ENCODE measurements at places on chromosomes 7 and 10.

DNA sequence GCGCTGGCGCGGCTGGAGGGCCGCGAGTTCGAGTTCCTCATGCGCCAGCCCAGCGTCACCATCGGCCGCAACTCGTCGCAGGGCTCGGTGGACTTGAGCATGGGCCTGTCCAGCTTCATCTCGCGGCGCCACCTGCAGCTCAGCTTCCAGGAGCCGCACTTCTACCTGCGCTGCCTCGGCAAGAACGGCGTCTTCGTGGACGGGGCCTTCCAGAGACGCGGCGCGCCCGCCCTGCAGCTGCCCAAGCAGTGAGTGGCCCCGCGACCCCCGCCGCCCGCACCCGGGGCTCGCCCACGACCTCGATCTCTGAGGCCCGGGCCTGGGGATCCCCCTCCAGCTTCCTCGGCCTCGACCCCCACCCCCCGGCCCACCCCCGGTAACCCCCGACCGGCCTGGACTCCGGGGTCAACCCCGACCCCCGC, 537 bp downstream of the FOXK1 start:
- DNase-seq = peak; percentile 37

GRCh38 chr7:85974176-85974575, 669.5 kb upstream of the GRM3 start:
- no peak for DNase-seq

DNA sequence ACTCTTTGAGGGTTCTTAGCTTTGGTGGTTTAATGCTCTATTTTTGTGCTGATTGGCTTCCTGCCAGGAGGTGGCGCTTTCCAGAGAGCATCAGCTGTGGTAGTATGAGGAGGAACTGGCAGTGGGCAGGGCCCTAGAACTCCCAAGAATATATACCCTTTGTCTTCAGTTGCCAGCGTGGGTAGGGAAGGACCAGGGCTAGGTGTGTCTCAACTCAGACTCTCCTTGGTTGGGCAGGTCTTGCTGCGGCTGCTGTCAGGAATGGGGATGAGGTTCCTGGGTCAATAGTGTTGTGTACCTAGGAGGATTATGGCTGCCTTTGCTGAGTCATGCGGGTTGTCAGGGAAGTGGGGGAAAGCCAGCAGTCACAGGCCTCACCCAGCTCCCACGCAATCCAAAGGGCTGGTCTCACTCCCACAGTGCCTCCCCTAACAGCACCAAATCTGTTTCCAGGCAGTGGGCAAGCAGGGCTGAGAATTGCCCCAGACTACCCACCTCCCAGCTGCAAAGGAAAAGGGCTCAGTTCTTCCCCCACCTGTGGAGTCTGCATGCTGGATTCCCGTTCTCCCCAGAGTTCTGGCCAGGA, 191.5 kb downstream of the PHTF2 start:
- peak; percentile 71 for DNase-seq

GRCh38 chr10:52491246-52491995, 177.3 kb downstream of the DKK1 start:
- DNase-seq = no peak

DNA sequence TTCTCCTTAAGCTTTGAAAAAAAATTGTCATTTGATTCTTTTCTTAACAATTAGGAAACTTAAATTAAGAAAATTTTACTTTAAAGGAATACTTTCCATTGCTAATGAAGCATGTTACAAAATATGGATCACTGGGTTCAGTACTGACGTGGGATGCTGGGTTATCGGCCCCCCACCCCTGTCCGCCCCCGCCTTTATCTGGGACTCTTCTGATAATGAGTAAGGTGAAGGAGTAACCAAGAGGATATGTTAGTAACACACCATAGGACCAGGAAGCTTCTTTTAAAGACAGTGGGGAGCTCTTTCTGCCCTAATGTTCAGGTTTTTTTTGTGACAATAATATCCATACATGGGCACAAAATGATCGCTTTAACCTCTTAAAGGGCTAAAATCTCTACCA, 29.7 kb downstream of the BEND7 start:
- DNase-seq = no peak

- DNase-seq = no peak
Observed at GRCh38 chr7:81260152-81260551, 341.3 kb upstream of the SEMA3C start.

- DNase-seq = no peak
Observed at GRCh38 chr7:2279896-2280295, 34.3 kb downstream of the SNX8 start.

GRCh38 chr10:114552050-114552449, 106.0 kb downstream of the ABLIM1 start:
- DNase-seq = no peak

GRCh38 chr7:130114776-130115175, 44.4 kb downstream of the KLHDC10 start:
- DNase-seq = no peak

DNA sequence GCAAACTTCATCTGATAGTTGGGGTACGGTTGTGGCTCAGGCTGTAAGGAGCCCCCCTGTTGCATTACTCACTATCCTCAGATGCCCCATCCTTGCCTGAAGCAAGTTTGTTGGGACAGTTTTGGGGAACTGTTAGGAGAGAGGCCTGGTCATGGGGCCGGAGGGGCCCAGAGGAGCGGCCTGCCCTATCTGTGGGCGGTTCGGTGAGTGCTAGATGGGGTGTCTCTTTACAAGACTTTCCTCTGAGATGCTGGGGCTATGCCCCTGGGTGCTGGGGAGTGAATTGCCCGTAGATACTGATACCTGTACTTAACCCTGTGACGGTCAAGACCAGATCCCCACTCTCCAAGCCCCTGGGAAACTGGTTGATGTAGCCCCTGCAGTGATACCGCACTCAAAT, 12.4 kb downstream of the CUX1 start:
- no peak for DNase-seq

DNA sequence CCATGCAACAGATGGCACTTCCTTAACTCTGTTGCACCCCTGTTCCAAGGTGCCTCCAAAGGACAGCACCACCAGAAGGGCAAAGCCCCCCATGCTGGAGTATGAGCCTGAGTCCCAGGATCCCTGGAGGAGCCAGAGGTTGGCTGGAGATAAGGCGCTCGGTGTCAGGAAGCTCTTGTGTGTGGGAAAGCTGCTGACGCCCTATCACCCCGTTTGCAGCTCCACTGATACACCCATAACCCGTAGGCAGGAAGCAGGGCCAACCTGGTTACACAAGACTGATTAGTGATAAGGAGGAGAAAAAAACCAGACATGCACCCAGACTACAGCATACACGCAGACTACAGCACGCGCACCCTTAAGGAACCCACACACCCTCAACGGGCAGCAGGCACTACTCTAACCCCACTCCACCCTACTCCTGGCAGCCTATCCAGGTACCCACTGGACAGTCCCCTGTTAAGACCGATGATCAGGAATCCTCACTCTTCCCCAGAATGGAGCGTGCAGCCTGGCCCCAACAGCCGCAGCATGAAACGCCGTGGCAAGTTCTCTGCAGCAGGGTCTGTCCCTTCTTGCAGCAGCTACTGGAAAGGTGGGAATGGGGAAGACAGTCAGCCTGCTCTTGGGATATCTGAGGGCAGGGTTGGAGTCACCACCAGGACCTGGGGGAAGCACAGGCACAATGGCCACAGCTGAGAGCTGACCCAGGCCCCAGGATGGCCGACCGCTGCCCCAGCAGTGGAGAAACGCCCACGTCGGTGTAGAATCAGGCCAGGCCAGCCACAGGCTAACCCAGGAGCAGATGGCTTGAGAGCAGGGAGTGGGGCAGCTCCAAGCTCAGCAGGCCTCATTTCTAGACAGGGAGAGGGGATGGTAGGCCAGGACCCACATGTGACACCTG, 38.3 kb upstream of the TUBB8 start:
- DNase-seq = no peak

DNA sequence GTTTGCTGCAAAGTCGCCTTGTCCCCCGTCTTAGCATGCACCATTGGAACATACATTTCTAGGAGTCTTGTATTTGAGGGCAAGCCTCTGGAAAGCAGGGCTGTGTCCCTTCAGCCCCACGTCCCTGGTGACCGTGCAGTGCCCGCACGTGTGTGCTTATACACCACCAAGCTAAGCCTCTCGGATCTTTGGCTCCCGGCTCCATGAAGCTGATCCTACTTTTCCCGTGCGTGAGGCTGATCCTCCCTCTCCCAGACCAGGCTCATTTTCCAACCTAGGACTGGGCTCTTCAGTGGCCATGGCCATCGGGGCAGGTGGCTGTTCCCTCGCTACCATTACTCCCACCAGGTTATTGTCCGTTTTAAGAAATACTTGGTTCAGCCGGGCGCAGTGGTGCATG, 14.3 kb downstream of the MDH2 start:
- no peak for DNase-seq

DNA sequence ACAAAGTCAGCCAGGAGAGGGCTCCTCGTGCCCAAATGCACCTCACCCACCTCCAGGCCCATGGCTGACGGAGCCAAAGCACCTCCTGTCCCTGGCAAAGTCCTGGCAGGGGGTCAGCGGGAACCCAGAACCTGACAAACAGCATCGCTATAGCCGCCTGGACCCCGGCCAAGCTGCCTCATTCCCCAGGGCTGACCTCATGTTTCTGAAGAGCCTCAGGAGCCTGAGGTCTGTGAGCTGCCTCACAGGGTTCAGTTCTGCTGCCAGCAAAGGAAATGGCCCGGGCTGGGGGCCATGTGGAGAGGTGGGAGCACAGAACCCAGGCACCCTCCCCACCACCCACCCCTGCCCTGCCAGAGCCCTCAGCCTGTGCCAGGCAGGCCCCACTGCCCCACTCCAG, 4.2 kb upstream of the NANOS1 start:
- DNase-seq = no peak

DNA sequence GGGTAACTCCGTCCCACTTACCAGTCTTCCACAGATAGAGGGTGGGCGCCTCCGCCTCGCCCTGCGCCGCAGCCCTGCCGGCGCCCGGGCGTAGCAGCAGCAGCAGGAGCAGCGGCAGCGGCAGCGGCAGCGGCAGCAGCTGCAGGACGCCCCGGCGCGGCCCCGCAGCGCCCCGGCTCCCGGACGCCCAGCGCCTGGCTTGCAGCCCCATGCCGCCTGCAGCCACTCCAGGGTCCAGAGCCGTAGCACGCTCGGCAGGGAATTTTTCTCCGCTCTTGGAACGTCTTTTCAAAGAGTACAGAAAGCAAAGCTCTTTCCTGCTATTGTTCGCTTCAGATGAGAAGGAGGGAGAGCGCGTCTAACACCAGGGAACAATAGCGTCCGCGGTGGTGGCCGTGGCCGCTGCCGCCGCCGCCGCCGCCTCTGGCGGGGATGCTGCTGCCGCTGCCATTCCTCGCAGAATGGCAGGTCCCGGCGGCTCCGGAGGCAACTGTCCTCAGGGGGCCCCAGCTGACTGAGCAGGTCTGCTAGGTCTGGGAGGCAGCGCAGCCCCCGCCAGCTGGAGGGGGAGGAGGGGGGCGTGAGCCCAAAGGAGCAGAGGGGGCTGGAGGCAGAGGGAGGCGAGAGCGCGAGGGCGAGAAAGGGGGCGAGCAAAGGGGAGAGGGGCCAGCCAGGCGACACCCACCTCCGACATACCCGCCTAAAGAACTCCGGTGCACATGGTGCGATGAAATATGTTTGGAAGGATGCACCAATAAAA, at the start of gene THSD7A:
TSS of gene THSD7A (minus strand) at position 463 of the 760 bp plus-strand sequence. CDS start at position 211, 252 bp downstream.
- peak; percentile 66 for DNase-seq

DNA sequence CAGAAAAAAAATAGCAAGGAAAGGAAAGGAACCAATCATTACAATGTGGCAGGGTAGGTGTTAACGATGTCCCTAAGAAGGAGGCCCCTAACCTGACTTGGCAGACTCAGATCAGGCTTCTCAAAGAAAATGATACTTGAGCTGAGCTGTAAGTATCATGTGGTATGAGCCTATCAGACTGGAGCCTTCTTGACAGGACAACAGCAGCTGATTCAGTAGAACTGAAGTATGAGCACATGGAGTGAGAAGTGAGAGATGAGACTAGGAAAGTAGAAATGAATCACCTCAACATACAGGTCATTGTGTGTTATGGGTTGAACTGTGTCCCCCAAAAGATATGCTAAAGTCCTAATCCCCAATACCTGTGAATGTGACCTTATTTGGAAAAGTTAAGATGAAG, 66.3 kb downstream of the MTERF1 start:
- no peak for DNase-seq

DNA sequence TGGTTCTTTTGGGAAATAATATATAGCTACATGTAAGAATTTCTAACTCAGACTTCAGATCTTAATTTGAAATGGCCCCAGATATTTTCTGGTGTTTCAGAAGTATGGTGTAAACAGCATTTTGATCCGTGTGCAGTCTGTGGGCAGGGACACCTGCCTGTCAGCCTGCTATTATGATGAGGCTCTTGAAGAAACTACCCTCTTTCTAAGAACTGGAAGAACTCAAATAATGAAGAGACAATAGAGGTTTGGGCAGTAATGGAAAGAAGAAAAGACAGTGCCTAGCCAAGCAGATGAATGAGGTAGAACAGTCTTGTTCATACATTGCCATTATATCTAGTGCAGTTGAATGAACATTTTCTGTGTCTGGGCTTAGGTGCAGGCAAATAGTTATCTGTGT, 256.6 kb downstream of the ARHGAP21 start:
- no peak for DNase-seq

DNA sequence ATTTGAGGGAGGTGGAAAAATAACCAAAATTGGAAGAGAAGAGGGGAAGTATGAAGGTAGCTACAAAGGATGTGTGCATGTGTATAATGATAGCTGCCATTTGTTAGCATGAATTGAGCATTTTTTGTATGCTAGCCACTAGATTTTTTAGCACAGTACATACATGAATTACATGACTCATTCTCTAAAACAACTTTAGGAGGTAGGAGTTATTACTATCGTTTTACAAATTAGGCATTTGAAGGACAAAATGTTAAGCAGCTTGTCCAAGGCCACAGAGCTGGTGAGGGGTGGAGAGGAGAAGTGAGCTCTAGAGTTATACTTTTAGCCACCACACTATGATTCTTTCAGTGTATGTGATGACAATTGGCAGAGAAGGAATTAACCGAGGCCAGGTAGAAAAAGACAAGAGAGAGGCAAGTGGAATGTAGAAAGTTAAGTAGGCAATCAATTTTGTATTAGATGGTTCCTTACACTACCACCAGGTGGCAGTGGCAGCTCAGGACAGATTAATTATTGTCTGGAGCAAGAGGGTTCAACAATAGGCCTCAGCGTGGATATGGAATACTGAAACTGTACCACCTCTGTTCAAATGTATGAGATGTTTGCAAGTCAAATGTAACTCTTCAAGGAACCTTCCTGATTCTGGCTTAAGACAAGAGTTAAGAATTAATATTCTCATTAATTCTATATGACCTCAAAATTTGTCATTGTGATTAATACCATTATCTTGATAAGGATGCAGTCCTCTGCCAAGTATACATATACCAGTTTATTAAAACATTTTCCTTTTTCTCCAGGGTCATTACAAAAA, 128.0 kb downstream of the MBL2 start:
- no peak for DNase-seq

DNA sequence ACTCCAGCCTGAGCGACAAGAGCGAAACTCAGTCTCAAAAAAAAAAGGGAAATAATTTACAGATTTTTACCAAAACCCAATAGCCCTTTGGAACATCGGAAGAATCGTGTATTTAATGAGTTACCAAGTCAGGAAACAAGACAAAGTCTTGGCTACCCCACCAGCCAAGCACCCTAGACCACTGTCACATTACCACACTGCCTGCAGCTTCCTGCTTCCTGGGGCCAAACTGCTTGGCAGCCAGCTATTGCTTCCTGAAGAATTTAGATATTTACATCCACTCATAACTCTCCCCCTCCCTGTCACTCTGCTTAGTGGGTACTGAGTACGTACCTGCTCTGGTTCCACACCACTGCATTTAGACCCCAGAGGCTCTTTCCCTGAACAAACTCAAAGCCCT, 14.1 kb upstream of the TNPO3 start:
- no peak for DNase-seq

Data from H9 (cell line).